Ascending aorta (tissue), 2 donors: ENCODE measurements at places on chromosomes 6 and 20.

DNA sequence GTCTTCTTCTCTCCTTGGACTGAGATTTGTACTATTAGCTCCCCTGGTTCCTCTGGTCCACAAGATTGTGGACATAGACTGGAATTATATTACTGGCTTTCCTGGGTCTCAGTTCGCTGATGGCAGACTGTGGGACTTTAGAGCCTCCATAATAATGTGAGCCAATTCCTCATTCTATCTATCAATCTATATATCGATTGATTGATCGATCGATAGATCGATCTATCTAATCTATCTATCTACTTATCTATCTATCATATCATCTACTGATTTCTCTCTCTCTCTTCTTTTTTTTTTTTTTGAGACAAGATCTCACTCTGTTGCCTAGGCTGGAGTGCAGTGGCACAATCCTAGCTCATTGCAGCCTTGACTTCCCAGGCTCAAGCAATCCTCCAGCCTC, 51.5 kb upstream of the DDR1 start:
- DNase-seq: no peak

DNA sequence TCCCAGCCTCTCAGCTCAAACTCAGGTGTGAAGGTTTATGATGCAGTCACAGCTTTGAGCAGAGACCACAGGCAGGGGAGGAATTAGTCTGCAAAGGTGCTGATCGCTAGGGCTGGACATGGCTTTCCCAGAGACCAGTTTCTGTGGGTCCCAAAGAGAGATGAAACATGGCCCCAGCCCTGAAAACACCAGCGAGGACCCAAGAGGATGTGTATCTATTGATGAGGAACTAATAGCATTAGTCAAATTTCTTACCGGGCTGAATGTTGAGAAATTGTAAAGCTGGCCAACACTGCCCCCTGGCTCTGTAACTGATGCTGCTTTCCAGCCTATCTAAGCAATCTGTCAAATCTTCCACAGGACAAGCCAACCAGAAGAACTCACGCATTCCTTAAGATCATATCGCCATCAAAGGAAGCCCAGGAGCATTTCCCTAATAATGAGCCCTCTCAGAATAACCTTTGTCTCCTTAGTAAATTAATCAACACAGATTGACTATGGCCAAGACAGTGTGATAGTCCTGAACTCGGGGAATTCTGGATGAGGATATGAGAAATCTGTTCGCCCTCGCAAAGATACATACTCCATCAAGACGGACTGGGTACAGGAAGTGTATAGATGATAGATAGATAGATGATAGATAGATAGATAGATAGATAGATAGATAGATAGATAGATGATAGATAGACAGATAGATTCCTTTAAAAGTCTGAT, 7.8 kb upstream of the ACSS1 start:
- peak; percentile 85 for DNase-seq

GRCh38 chr6:37838219-37838921, 18.8 kb downstream of the ZFAND3 start:
- DNase-seq: no peak

DNA sequence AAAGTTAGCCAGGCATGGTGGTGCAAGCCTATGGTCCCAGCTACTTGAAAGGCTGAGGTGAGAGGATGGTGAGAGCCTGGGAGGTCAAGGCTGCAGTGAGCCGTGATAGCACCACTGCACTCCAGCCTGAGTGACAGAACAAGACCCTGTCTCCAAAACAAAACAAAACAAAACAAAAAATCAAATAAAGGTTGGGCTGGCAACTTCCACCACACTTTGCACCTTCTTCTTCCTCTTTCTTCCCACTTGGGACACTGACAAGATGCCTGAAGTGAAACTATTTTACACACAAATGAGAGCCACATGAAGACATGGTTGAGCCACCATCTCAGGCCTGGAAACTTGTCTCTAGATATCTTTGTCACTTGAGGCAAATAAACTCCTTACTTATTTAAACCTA, 53.8 kb upstream of the CCDC28A start:
- no peak for DNase-seq

DNA sequence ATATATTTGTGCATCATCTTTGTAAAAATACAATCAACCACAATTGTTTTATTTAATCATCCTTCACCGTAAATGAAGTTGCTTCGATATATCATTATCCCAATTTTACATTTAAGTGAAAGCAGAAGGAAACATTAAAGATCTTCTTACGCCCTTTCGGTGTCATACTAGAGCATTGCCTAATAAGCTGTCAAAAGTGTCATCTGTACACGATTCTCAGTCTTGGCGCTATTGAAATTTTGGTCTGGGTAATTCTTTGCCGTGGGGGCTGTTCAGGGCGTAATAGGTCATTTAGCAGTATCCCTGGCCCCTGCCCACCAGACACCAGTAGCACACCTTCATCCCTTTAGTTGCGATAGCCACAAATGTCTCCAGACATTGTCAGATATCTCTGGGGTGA, 40.4 kb upstream of the TMEM170B start:
- DNase-seq: no peak
